ENCODE measurements at places on chromosomes 3 and 15.

DNA sequence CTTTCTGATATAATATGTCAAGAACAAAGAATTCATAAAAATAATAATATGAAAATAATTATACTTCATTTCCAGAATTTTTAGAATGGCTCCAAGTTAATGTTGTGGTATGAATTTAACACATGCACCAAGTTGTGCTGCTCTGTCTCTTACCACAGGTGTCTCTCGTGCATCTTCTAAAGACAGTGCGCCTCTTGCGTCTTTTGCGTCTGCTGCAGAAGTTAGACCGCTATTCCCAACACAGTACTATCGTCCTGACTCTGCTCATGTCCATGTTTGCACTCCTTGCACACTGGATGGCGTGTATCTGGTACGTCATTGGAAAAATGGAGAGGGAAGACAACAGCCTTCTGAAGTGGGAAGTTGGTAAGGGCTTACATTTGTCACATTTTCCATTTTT, 246.6 kb downstream of the KCNH8 start:
- no peak for DNase-seq

- DNase-seq, result no peak
Measured at GRCh38 chr15:63403254-63403945, 21.8 kb upstream of the CA12 start.

GRCh38 chr15:75731248-75732151, 18.9 kb upstream of the CSPG4 start:
- DNase-seq, result no peak

- peak; percentile 18 for DNase-seq
Measured at GRCh38 chr3:159236321-159236720, 434.5 kb downstream of the MFSD1 start.

DNA sequence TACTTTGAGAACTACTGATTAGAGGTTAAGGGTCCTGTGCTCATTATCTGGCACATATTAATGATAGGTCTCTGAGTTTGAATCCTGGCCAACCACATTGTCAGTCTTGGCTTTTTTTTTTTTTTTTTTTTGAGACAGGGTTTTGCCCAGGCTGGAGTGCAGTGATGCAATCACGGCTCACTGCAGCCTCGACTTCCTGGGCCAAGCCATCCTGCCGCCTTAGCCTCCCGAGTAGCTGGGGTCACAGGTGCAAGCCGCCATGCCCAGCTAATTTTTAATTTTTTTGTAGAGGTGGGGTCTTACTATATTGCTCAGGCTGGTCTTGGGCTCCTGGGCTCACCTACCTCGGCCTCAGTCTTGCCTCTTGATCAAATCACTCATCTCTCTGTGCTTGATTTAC, 547 bp upstream of the PCCB start:
- no peak for DNase-seq

DNA sequence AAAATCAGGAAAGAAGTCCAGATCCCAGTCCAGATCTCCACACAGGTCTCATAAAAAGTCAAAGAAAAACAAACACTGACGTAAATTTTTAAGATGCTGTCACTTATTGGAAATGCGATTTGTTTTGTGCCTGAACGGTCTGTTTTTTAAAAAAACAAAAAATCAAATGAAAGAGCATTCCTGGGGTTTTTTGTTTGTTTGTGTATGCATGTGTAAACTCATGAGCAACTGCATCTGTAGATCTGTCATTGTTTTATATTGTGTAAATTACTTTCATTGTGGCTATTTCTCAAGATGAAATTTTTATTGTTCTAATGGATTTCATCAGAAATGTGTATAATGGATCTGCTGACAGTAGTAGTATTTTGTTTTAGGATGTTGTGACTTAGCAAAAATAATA, 55.0 kb downstream of the U2SURP start:
- no peak for DNase-seq

DNA sequence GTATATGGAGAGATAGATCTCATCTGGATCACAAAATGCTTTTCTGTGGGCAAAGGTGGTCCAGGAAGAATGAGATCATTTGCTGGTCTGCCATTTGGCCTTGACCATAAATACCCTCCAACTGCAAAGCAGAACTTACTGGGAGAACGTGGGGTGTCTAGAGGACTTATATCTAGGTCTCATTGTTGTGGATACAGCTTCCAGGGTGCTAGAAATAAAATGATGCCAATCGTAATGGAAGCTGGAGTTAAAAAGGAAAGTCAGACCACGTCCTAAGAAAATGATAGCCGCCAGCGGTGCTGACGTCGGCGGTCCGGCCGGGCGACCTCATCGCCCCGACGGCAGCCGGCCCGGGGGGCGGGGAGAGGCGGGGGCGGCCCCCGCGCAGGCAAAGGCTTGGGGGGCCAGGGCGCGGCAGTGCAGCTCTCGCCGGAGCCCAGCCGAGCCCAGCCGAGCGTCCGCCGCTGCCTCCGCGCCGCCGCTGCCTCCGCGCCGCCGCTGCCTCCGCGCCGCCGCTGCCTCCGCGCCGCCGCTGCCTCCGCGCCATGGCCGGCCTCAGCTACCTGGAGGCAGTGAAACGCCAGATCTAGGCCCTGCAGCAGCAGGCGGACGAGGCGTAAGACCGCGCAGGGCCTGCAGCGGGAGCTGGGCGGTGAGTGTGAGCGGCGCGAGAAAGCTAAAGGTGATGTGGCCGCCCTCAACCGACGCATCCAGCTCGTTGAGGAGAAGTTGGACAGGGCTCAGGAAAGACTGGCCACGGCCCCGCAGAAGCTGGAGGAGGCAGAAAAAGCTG, 89.5 kb downstream of the EOMES start:
- DNase-seq, result peak; percentile 25

GRCh38 chr15:56838085-56838484, 80.4 kb upstream of the TCF12 start:
- no peak for DNase-seq

DNA sequence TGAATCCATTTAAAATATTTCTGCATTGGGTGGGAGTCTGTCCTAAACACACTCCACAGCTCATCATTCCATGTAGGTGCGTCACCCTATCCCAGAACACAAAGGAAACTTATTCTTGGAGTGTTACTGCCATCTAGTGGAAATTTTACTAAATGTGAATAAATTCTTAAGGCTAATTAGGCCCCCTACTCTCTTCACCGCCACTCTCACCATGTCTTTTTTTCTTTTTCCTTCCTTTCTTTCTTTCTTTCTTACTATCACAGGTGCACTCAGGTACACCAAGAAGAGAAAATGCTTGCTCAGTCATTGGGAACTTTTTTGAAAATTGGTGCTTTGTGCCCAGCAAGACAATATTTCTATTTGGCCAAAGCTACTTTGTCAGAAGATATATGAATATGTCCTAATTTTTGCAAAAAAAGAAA, 26.4 kb upstream of the ATP8B4 start:
- peak; percentile 67 for DNase-seq

- DNase-seq, result no peak
Measured at GRCh38 chr3:42853056-42853455, 22.6 kb downstream of the CYP8B1 start.

GRCh38 chr3:195757438-195757770, 36.6 kb downstream of the MUC20 start:
- no peak for DNase-seq

- no peak for DNase-seq
Measured at GRCh38 chr15:76073554-76073953, 13.8 kb downstream of the TMEM266 start.

DNA sequence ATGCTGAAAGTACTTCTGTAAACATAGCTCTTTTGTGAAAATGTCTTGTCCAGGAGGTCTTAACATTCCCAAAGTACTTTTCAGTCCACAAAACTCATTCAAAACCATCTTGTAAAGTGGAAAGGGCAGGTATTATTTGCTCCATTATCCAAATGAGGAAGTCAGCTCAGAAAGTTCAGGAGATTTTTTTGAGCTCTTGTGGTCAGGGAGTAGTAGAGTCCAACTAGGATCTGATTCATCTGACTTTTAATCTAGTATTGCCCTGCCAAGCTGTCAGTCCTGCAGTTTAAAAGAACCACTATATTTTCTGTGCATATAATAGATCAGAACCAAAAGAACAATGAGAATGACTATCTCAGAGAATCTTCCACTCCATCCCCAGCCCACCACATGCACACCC, 83.5 kb downstream of the FOXB1 start:
- DNase-seq, result no peak

GRCh38 chr3:40615918-40616819, 91.4 kb downstream of the ZNF621 start:
- DNase-seq, result no peak

DNA sequence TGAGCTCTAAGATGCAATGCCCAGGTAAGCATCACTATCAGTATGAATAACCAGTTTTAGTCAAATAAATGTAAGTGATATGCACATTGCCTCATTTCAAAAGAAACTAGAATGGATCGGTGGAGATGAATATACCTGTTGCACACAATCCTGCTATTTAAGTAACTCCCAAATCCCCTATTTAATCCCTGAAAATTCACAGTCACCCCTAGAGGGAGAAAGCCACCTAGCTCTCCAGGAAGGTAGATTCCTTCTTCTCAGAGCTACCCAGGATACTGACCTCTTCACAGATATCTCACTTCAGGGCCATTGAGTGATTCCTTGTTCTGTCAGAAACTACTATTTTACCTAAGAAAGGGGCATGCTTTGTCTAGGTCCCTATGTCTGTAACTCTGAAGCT, 11.7 kb downstream of the LSAMP start:
- no peak for DNase-seq

DNA sequence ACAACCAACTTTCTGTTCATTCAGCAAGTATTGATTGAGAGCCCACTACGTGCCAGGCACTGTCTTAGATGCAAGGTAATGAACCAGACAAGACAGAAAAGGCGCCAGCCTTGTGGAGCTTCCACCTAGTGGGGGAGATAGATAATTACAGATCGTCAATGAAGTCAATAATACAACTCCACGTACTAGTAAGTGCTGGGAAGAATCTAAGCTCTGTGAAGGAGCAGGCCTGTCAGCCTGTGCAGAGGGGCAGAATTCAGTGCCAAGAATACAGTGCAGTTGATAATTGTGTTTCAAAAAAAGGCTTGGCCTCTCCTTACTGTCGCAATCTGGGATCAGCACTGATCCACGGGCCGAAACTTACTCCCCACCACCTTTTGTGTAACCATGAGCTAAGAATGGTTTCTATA, 186.3 kb downstream of the FEZF2 start:
- DNase-seq, result no peak

DNA sequence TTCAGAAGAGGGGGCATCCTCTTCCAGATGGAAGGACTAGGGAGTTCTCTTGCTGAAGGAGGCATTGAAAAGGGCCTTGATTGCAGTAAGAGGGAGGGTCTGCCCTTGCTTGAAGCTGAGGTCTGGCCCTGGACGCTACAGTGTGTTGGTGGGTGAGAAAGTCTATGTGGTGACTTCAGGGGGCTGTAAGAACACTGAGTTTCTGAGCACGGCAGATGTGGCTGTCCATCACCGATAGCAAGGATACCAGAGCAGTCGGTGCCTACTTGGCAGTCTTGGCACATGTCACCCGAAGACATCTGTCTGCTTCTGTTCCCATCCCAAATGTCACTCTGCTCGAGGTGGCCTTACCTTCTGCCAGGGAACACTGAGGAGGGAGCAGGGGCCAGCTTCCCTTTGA, 631.1 kb upstream of the CFAP20DC start:
- no peak for DNase-seq

- no peak for DNase-seq
Measured at GRCh38 chr3:195932418-195933043, 24.2 kb upstream of the TNK2 start.

GRCh38 chr3:52509753-52510328, 14.7 kb downstream of the STAB1 start:
- no peak for DNase-seq

- no peak for DNase-seq
Measured at GRCh38 chr15:58095415-58095814, 29.9 kb upstream of the ALDH1A2 start.

GRCh38 chr3:160676547-160677303, at the start of gene ARL14:
Gene ARL14 (plus strand): TSS chr3:160677160. CDS start chr3:160677347, 187 bp downstream.
- peak; percentile 12 for DNase-seq

- peak; percentile 52 for DNase-seq
Measured at GRCh38 chr15:80480171-80480811, 76.1 kb downstream of the ARNT2 start.

GRCh38 chr3:51434746-51435327, 43.8 kb downstream of the RBM15B start:
- peak; percentile 38 for DNase-seq

DNA sequence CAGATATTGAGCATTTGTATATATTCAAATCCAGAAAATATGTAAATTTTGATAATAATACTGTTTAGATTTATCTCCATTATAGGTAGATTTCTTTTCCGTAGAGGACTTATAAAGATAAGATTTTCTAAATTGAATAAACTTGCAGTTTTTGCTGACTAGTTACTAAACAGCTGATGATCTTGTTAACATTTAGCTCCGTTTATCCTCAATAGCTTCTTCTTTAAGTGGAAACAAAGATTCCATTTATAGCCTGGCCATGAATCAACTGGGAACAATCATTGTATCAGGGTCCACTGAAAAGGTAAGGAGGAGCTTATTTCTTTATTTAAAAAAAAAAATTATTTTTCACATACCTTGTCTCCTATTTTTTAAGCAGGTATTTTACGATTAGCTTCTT, 16.7 kb downstream of the WDR48 start:
- DNase-seq, result no peak

GRCh38 chr3:51163051-51163450, 222.0 kb upstream of the MANF start:
- no peak for DNase-seq

DNA sequence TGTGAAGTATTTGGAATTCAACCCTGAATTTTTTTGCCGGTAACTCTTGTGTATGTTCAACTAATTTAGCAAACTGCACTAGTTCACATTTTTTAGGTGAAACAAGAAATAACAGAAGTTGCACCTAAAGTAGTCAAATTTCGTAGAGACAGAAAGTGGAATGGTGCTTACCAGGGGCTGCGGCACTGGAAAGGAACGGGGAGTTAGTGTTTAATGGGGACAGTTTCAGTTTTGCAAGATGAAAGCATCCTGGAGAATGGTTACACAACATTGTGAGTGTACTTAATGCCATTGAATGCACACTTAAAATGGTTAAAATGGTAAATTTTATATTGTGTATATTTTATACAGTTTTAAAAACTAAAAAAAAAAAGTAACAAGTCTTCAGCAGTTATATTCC, 27.4 kb downstream of the PPARG start:
- DNase-seq, result no peak

GRCh38 chr3:51985063-51985462, 1.7 kb downstream of the ACY1 start:
- DNase-seq, result no peak

GRCh38 chr3:69930564-69930963, 69.0 kb upstream of the SAMMSON start:
- DNase-seq, result no peak

DNA sequence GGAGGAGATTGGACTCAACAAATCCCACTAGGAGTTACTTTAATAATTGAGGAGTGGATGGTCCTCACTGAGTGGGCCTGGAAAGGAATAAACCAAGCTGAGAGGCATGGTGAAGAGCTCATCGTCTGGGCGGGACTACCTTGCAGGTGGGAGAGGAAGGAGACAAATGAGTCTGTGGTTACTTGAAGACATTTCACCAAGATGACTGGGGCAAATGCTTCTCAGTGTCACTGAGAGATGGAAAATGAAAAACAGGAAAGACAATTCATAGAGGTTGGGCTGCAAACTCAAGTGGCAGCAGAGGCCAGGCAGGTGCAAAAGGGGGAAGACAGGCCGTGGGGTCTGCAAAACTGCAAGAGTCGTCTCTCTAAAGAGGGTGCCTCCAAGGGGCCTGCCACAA, 1.5 kb upstream of the ARHGAP31 start:
- no peak for DNase-seq

GRCh38 chr3:57389271-57389670, 96.8 kb upstream of the ASB14 start:
- no peak for DNase-seq
